T-helper 9 cell (primary cell): ENCODE measurements at places on chromosomes 3 and 15.

DNA sequence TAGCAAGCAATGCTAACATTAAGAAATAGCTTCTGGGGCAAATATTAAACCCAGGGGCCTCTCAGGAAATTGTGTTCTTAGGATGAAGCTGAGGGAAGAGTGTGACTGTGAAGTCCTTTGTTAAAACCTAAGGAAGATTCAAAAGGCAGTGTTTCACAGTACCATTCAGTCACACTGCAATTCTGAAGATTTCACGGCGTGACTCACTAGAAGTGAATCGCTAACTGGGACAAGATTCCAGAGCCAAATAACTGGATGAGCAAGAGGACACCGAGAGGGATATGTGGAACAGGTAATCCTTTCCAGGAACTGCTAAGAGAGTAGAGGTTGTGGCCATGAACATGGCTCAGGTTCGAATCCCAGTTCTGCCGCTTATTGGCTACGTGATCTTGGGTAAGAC lies 61.8 kb upstream of the SMAD3 start:
- DNase-seq, result no peak

GRCh38 chr15:87680208-87680607 lies 576.3 kb downstream of the NTRK3 start:
- DNase-seq, result no peak

DNA sequence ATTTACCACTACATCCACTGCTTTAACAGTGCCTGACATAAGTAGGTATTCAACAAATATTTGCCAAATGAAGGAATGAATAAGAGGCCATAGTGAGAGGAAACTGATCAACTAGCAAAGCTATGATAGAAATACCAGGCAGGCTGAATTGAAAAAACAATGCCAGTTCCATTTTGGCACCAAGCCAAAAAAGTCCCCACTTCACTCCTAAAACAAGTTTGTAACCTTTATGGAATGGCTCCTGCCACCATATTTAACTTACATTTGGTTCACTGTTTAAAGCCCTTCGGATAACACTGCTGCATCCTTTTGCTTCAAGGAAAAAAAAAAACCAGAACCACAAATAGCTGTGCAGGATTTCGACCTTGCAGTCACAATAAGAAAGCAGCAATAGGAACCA lies 166.1 kb downstream of the FRMD5 start:
- DNase-seq, result no peak

DNA sequence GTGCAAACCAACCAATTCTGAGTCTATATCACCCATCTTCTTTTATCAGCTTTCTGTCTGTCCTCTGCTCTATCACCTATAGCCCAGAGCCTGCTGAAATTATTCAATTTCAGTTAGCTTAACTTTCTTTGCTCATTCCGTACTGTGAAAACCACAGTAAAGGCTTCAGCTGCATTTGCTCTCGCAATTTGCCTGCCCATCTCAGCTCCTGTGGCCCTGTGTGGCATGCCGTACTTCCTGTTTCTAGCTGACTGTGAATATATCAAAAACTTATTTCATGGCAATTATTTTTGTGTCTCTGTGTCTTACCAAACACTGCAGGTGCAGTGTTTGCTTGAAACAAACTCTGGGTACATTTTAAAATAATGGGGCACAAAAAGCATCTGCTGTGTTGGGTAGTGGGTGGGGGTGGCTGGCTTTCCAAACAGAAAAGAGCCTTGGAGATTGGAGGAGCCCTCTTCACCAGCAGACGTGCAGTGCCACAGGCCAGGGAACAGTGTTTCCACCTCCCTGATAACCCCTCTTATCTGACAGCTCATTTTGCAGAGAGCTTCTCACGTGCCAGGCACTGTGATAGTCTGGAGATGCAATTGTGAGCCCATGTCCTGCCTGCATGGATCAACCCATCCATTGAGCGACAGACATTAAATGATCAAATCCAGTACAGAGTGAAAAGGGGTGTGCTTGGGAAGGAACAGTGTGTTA lies 45.2 kb downstream of the GASK1A start:
- DNase-seq, result no peak

DNA sequence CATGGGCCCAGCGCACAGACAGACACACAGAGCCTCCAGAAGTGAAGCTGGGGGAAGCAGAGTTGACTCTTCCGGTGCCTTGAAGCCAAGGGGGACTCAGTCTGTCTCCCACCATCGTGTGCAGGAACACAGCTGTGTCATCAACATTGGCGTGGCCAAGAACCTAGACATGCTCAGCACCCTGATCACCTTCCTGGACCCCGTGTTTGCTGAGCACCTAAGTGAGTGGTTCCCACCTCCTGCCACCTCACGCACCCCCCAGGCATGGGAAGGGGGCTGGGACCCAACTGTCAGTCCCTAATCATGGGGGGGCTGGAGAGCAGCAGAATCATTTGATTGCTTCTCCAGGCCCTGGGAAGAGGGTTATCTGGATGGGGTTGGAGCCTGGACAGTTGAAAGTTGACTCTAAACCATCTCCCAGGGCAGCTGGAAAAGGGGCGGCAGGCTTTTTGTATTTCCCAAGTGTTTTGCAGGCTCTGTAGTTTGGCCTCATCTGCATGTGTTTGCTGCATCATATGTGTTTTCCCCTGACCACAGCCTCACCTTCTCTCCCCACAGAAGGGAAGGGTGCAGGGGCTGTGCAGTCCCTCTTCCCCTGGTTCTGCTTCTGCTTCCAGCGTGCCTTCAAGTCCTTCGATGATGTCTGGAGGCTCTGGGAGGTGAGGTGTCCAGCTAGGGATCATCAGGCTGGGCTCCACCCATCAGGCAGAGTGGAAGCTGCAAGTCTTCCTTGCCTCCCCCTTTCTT lies 12.8 kb downstream of the TBC1D21 start:
- DNase-seq, result no peak

DNA sequence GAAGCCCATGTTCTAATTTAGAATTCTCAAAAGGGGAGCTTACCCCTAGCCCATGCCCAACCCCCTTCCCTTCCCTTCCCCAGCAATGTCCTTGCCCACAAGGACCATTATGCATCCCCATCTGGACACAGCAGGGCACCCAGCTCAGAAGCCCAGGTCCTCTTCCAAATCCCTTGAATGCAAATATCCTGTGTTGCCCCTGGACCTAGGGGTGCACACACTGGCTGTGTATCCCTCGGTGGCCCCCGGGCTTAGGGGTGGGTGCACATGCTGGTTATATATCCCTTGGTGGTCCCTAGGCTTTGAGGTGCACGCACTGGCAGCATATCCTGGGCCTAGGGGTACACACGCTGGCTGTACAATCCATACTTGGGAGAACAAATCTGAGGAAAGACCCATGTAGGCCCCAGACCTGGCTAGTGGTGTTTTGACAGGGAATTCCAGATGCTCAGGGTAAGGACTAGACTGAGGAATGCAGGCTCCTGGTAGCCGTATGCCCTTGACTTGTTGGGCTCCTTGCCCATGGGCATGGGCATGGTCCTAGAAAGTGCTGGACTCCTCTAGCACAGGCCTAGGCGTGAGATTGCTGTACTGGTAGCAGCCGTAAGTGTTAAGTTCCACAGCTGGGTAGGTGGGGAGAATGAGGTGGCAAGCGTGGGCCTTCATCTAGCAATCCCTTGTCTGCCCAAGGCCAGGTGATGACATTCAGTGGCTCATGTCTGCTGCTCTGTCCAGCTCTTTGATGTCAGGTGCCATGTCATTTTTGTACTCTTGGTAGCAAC lies 222.4 kb downstream of the OPA1 start:
- no peak for DNase-seq

GRCh38 chr3:156161172-156161571 lies 40.8 kb downstream of the KCNAB1 start:
- peak; percentile 5 for DNase-seq
